ENCODE measurements at places on chromosomes 3 and 15. TPM values are rescaled to one million over a fixed set of nuclear protein-coding genes. Genes with fewer than 3 reads are reported as not detected.
A peak's percentile ranks its signal among the peaks of the same experiment; 100 is the strongest.

PROS1 gene
- total RNA-seq, result 20.1 TPM

ZPLD1 gene
- total RNA-seq, result not detected

AGBL1 gene
- 0.18 TPM for total RNA-seq

SMCO1 gene
- total RNA-seq, result not detected

STRA6 gene
- total RNA-seq, result 1.5 TPM

DNA sequence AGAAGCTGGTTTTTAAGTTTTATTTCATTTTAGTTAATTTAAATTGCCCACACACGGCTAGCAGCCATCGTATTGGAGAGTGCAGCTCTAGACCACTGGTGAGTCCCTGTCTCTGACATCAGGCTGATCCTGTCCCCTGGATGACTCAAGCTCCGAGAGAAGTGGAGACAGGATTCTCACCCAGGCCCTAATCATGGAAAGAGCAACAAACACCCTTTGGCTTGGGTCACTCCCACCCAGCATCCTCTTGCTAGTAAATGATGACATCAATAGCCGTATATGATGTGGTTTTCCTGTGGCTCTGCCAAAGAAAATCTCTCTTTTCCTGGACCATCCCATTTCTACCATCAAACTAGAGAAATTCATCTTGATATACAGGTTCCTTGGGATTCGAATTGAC, 182.2 kb downstream of the NTRK3 start:
- no peak for DNase-seq

DNA sequence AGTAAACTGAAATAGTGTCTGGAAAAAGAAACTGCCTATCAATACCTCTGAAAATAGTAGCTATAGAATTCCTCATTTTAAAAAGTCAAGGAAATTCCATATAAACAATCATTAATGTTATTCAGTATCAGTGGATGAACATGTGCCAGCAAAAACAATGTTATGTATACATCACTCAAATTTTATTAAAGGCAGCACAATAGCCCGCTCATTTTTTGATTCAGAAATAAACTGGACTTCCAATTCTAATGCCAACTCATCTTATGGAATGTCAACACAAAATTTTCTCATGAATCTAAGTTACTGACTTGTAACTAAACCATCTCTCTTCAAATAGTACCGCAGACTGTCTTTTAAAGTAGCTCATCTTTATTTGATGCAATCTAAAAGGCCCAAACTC, 19.0 kb downstream of the THBS1 start:
- no peak for DNase-seq

DNA sequence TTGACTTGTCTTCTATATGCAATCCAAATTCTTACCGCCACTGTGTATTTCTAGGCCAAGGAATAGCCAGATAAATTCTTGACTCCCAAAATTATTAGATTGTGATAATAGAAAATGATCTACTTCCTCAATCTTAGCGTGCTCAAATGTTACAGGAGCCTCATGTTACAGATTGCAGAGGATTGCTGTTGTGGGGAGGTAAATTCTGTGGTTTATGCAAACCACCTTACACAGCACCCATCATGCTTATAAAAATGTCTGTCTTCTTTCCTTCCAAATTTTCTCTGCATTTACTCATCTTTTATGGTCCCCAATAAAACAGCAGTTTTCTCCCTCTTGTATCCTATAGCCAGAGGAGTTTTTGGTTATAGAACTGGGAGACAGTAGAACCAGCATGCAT, 420.2 kb upstream of the ROBO1 start:
- no peak for DNase-seq

GRCh38 chr15:92949604-92950249, 49.6 kb downstream of the CHD2 start:
- no peak for DNase-seq

DNA sequence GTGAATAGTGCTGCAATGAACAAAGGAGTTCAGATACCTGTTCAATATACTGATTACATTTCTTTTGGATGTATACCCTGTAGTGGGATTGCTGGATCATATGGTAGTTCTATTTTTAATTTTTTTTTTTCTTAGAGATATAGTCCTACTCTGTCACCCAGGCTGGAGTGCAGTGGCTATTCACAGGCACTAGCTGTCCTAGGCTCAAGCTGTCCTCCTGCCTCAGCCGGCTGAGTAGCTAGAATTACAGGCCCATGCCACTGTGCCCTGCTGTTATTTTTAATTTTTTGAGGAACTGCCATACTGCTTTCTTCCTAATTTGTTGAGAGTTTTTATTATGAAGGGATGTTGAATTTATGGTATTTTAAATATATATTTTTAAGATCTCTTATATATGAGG, 23.0 kb upstream of the CACNA2D3 start:
- no peak for DNase-seq

DNA sequence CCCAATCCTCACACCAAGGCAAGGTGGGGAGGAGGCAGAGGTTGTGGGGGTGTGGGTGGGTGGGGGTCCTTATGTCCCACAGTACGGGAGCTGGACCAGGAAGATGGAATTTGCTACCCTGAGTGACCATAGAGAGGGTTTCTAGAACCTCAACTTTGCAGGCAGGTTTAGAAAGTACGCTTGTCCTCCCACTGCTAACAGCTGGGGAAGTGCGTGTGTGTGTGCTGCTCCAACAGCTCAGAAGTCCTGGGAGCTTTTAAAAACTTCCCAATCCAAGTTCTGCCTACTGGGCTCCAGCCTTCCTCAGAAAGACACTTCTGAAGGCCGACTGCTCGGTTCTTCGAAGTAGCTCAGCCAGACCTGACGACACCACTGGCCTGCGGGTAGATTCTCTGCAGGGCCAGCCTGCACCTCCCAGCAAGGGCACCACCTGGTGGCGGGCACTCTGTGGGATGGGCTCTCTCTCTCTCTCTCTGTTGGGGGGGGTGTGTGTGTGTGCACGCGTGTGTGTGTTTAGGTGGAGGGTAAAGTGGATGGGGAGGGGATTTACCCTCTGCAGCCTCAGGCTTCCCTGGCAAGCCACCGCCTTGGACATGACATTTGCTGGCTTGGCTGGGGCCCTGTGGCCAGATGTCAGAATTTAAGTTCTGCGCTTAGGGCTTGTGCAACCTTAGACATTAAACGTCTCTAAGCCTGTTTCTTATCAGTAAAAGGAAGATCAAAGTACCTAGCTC, 15.6 kb downstream of the TMEM158 start:
- DNase-seq, result peak; percentile 90

- DNase-seq, result no peak
Observed at GRCh38 chr3:51384055-51384725, 901 bp upstream of the MANF start.

GRCh38 chr3:62211675-62212429, 161.5 kb downstream of the FEZF2 start:
- DNase-seq, result no peak

Measured in stomach (tissue), 19 donors.